ENCODE measurements at places on chromosomes 5 and 9.

GRCh38 chr9:131020862-131021261 is 11.9 kb downstream of the LAMC3 start:
- DNase-seq = no peak

DNA sequence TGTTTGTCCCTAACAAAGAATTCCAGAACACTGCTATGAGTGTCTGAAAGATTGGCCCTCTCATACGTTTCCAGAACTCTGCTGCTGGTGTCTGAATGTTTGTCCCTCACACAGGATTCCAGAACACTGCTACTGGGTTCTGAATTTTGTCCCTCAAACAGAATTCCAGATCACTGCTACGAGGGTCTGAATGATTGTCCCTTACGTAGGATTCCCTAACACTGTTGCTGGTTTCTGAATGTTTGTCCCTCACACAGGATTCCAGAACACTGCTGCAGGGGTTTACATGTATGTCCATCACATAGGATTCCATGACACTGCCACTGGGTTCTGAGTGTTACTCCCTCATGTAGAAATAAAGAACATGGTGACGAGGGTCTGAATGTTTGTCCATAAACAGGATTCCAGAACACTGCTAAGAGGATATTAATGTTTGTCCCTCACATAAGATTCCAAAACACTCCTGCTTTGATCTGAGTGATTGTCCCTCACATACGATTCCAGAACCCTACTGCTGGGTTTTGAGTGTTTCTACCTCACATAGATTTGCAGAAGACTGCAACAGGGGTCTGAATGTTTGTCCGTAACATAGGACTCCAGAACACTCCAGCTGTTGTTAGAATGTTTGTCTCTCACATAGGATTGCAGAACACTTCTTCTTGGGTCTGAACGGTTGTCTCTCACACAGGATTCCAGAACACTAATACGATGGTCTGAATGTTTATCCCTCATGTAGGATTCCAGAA is 214.4 kb downstream of the FOXD4L6 start:
- DNase-seq = no peak

GRCh38 chr5:159182691-159183090 is 26.7 kb downstream of the RNF145 start:
- no peak for DNase-seq

DNA sequence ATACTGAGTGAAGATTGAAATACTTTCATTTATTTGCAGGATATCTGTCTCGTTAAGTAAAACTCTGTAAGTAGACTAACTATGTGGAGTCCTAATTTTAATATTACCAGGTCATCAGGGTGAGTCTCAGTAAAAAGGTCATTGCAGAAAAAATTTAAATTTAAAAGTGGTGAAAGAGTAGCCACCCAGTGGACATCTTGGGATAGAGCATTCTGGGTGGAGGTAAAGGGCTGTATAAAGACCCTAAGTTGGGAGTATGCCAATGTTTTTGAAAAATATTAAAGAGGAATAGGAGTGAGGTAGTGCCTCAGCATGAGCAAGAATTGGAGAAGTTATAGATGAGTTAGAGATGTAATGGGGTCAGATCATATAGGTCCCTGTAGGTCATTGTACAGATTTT is 145.5 kb downstream of the HMHB1 start:
- DNase-seq = no peak

DNA sequence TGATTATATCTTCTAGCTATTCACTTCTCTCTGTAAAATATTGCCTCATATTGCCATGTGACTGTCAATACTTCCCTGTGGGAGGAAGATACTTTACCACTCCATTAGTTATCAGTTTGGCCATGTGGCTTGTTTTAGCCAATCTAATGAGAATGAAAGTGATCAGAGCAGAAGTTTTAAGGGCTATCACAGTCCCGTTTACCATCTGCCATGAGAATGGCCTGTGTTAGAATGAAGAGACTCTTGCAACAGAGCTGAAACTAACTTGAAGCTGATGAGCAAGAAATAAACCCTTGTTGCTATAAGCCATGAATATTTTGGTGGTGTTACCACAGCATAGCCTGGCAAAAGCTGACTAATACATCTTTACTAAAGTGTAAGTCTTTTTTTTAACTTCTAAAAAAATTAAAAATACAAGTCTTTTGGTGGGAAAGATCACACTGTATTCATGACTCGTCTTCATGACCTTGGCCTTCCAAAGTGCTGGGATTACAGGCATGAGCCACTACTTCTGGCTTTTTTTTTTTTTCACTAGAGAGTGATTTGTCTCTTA is 68.0 kb upstream of the CTNNA1 start:
- DNase-seq = no peak

DNA sequence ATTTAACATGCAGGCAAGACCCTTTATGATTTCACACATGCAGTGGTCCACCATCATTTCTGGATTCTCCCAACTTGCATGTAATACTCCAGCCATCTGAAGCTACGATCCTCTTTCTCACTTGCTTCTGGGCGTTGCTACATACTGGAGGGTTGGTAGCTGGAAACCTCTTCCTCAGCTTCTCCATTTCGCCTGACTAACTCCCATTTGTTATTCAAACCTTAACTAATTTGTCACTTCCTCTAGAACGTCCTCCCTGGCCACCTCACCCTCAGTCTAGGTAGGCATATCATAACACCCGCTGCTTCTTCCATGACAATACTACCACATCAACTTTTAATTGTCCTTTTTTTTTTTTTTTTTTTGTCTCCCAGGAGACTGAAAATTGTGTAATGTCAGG is 72.6 kb upstream of the EQTN start:
- no peak for DNase-seq

GRCh38 chr9:136576269-136576626 is 30.4 kb upstream of the NOTCH1 start:
- DNase-seq = no peak

DNA sequence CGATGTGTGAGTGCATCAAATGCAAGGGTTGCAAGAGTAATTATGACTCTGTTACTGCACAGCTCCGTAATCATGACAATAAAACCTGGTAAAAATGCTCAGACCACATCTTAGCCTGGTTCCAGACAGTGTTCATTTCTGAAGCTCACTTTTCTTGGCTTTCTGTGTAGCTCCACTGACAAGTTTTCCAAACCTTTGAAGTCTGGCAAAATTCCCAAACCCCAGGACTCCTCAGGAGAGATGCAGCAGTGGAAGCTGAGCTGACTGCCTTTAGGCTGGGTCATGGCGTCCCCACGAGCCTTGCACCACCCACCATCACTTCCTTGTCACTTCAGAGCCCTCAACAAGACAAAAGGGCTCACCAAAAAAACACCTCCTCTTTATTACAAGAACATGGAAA is 131.6 kb upstream of the TAS2R1 start:
- DNase-seq = no peak

GRCh38 chr9:117555964-117556629 is 141.2 kb upstream of the ASTN2 start:
- DNase-seq = peak; percentile 25

- no peak for DNase-seq
Measured at GRCh38 chr9:13716601-13717321, 437.3 kb upstream of the MPDZ start.

DNA sequence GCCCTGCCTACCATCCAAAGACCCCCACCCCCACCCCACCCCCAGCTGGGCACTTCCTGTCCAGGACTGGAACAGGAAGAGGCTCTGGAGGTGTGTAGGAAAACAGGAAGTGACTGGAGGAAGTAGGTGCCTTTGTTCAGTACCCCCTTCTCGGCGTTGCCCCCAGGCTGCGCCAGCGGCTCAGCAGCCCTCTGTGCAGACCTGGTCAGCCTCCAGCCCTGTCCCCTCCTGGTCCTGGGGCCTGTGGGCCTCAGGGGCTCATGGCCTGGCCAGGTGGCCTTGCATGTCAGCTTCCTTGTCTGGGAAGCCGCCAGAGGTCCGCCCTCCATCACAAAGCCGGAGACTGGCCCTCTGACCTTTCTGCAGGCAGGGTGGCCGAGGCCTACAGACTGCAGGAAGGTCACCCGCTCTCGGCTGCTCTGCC is 26.0 kb downstream of the FLT4 start:
- no peak for DNase-seq

- no peak for DNase-seq
Measured at GRCh38 chr5:142059304-142059940, 46.6 kb upstream of the GNPDA1 start.

- no peak for DNase-seq
Measured at GRCh38 chr5:143511736-143512135, 108.2 kb upstream of the NR3C1 start.

GRCh38 chr5:173158366-173158765 is 14.0 kb downstream of the BNIP1 start:
- DNase-seq = no peak

- DNase-seq = no peak
Measured at GRCh38 chr5:114782869-114783268, 386.8 kb downstream of the TRIM36 start.

GRCh38 chr9:121818016-121818661 is 166.7 kb downstream of the DAB2IP start:
- no peak for DNase-seq

- DNase-seq = peak; percentile 72
Measured at GRCh38 chr5:117054911-117055310, 480.3 kb upstream of the SEMA6A start.

DNA sequence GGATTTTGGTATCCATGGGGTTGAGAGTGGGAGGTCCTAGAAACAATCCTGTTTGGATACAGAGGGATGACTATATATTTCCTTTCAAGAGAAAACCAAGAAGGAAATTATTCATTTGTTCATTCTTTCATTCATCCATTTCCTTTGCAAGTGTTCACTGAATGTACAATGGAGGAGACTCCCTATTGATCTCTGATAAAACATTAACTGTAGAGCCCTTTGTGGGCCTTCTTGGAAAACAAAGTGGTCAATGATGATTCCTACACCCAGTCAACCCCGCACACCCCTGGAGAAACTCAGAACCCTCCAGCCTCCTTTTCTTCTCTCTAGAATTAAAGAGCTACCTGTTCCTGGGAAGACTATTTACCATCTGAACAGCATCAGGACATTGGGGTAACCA is 247.3 kb downstream of the AUH start:
- DNase-seq = no peak

DNA sequence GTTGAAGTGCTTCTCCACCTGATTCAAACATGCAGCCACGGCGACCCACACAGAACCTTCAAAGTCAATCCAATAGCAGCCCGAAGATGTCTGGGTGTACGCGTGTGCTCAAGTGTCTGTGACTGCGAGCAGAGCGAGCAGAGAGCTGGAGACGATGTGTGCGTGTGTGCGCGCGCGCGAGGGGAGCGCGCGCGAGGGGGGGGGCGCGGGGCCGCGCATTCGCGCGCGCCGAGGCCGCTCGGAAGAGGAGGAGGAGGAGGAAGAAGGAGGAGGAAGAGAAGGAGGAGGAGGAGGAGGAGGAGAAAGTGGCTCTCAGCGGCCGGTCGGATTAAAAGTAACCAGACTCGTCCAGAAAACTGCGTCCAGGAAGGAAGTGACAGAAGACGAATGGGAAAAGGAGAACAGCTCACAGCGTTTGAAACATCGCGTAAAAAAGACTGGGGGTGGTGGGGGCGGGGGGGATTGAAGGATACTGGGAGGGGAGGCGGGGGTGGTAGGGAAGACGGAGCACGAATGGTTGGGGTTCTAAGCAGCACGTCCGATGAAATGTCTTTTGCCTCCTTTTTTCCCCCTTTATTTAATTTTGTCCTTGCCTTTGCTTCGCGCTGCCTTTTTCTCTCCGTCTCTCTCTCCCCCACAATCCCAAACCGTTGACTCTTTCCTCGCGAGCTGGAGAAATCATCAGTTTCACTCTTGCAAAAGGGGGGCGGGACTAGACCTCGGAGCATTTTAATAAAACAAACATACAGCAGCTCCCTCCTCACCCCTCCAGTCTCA is at the start of gene MEF2C:
Gene MEF2C, minus strand, starts transcription at position 126 of the 777 bp plus-strand sequence. CDS start 59,396 bp downstream, outside the sequence.
- DNase-seq = peak; percentile 29

- DNase-seq = no peak
Measured at GRCh38 chr9:68795411-68795810, 90.4 kb downstream of the PIP5K1B start.

- DNase-seq = no peak
Measured at GRCh38 chr5:33781286-33781685, 110.5 kb downstream of the ADAMTS12 start.

GRCh38 chr9:96073531-96074480 is 198.3 kb downstream of the ERCC6L2 start:
- no peak for DNase-seq

DNA sequence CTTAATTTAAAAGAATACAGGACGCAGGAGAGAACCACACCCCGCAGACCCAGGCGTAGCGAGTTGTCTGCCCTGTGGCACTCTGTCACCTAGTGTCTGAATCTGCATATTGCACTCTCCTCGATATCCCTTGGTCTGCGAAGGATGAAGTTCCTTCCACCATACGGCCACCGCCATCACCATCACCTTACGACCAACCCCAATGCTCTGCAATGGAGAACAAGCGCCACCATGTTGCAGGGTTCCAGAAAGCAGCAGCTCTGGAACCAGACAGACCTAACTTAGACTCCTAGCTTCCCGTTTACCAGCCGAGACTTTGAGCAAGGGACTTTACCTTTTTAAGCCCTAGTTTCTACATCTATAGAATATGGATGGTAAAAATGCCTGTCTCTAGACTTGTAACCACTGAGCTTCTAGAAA is 77.4 kb upstream of the DMRT1 start:
- no peak for DNase-seq

DNA sequence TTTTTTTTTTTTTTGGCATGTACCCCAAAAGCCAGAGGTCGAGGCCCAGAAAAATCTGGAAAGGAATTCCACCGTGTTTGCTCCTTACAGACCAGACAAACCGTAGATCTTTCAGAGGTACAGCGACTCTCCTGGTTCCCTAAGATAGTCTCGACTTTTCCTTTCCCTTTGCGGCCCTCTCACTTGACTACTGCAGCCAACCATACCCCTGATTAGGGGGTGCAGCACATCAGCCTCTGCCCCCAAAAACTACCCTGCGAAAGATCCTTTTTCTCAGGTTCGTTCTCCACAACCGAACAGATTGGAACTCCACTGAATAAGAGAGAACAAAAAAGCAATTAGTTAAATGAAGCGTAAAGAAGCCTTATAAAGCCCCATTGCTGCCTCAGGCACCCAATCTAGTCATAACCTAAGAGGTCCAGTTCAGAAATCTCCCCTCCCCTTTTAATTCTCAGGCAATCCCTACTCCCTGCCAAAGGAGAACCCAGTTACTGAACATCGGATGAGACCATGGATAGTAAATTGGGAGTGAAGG is 379 bp upstream of the TICAM2 start:
- peak; percentile 17 for DNase-seq

GRCh38 chr9:38026840-38027527 is 42.0 kb downstream of the SHB start:
- DNase-seq = no peak

DNA sequence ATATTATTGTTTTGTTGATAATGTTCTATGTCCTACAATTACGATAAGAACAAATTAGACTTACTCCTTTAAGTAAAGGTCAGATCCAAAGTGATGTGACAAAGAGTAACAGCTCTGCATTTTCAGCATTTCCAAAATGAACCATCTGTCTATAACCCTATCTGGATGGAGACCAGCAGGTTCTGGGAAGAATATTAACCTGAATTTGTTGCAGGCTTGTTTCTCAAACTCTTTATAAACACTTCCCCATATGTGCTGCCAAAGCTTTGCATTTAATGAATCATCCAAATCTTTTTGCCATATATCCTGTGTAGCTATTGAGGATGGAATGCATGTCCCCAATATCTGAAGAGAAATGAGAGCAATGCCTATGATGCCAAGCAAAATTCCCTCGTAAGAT is 198.9 kb upstream of the SLC27A6 start:
- no peak for DNase-seq

GRCh38 chr9:37187292-37187691 is 66.9 kb downstream of the ZCCHC7 start:
- no peak for DNase-seq

Measured in NCI-H1105 treated with DMSO at 0.1 percent for 48 hours (cell line).